ENCODE measurements at places on chromosomes 6 and 20.

- DNase-seq = peak; percentile 15
Observed at GRCh38 chr6:162733489-162733888, 5.7 kb downstream of the PACRG start.

DNA sequence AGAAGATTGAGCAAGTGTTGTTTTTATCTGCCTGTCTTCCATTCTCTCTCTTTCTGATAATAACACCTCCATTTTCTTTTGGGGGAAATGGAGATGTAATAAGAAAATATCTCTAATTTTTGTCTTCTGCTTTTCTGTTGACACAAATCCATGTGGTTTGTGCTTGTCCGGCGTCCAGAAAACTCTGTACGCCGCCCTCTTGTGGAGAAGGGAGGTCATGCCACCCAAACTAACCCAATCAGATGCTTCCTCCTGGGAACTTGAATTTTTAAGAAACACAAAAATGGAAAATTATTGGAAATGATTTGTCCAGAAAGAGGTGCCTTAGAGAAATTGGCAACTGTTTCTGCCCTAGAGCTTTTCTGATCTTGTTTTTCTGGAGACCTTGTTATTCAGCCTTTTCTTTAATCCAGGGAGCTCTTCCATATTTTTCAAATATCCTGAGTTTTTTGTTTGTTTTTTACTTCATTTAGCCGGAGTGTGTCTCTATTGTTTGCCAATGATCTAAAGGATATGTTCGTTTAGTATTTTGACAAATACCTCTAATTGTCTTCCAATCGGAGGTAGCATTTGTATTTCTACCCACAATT, 17.8 kb upstream of the FNDC1 start:
- peak; percentile 50 for DNase-seq

DNA sequence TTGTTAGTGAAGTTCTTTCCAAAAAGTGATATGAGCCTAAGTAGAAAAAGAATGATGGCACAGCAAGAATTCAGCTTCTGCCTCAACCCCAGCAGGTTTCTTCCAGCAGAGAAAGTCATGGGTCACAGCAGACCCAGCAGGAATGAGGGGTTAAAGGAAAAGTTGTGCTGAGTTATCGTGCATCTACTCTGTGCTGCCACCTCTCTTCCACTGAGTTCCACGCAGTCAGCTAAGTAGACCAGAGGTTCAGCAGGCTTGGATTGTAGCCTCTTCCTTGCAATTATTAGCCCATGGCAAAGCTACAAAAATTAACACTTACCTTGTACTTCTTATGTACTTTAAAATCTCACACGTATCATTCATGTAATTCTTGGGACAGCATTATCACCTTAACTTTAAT, 510.8 kb downstream of the PTPRT start:
- no peak for DNase-seq

DNA sequence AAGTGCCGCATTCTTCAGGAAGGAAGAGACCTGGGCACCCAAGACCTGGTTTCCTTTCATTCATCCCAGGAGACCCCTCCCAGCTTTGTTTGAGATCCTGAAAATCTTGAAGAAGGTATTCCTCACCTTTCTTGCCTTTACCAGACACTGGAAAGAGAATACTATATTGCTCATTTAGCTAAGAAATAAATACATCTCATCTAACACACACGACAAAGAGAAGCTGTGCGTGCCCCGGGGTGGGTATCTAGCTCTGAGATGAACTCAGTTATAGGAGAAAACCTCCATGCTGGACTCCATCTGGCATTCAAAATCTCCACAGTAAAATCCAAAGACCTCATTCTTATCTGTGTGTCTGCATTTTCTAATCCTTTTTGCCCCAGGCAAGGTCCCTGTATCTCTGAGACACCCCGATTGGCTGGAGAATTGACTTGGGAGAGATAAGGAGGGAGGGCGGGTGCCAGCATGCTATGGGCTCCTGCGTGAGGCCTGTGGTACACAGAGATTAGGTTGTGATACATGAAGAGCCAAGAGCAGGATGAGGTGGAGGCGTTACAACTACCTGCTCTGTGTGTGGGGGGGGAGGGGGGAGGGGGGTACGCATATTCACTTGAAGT, 4.8 kb downstream of the MUC21 start:
- DNase-seq = no peak

- no peak for DNase-seq
Observed at GRCh38 chr6:158642097-158642601, 2.4 kb downstream of the DYNLT1 start.

DNA sequence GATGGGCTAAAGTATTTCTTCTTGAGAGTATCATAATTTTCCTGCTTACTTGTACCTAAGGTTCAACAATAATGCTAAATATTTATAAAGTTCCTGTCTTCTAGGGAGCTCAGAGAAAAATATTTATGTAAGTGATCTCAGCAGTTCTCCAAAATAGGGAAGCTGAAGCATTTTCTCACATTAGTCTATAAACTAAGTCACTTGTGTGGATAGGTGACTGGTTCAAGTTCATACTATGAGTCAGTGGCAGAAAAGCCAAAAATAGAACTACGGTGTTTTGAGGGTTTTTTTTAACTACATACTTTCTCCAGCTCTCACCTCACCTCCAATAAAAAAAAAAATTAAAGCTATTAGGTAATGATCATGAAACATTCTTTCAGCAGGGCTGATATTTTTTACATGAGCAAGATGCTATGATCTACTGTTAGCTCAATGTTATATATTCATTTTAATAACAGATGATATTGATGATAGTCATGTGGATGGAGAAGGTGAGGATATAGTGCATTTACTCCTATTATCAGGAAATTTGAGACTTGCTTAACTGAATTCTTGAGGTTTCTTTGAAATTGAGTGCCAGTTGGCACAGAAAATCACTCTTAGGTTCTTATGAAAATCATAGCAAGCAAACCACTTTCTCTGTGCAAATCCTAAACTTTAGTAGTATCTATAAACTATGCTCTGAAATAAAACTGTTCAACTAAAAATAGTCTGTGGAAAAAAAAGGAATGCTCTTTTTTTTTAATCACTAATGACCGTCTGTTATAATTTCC, 4.1 kb upstream of the MOXD1 start:
- no peak for DNase-seq

DNA sequence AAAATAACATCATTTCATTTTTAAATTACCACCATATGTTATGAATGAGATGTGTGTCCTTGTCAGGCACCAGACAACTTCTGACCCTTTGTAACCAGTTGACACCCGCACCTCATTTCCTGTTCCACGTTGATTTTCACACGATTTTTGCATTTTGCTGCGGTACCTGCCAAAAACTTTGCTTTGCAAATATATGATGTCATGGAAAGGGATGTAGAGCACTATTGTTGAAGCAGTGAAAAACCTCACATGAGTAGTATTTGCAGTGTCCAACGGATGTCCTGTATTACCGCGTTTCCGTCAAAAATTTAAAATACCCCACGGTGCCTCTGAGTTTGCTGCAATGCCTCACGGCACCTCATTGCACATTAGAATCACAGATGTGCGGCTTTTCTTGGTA, 115.6 kb downstream of the MTHFD1L start:
- no peak for DNase-seq

DNA sequence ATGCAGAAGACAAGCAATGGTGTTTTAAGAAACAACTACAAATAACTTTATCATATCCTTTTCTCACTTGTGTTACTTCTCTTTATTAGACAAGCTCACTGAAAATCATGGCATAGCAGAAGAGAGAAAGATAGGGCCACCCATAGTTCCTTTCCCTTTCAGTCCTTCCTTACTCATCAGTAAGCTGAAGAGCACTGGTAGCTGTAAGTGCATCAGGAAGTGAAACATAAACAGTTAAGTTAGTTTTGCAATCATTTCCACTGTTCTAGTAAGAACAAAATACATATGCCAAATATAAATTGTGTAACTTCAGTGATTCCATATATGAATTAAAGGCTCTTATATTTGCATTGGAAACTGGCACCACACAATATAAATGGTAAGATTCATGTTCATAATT, 220.1 kb downstream of the HACE1 start:
- DNase-seq = no peak

GRCh38 chr6:30705620-30706019, 11.5 kb downstream of the MDC1 start:
- no peak for DNase-seq

DNA sequence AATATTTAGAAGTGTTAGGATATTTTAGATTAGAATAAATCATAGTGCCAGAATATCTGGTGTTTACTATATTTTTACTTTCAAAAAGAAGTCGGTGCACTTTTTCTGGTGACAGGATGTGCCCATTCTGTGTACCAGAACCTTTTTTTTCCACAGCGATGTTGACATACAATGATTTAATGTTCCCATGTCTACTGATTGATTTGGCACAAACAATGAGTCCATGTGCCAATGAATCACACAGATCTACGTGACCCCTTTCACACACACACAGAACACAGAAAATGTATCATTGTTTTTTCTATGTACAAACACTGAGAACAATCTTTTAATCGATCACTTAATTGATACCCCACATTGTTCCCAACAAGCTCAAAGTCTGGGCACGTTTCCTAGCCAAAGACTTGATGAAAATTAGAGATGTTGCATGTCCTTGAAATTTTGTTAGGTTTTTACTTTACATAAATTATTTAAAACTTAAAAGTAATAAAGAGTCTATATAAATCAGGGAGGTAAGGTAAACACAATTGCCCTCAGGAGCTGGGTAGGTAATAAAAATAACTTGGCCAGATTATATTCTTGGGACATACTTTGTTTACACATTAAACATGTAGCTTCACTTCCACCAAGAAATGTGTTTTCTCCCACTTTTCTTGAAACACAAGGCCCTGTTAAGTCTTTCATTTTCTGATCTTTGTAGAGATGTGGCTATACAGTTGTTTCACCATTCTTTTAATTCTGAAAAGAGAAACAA, 36.4 kb upstream of the SOX4 start:
- DNase-seq = no peak

DNA sequence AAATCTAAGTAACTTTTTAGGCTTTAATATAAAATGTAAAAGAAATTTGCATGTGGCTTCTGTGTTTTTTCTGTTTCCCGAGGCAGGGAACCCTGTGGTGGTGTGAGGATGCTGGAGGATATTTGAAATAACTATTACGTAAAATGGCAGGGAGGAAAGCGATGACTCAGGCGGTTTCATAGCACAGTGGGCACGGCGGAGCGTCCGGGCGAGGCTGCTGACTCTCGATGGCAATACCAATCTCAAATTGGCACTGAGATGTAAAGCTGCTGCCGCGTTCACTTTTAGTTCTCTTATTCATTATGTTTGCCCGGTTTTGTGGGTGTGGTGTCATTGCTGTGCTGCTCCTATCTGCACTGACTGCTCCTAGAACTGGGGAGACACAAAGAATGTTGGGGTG, 254.3 kb downstream of the THBS2 start:
- no peak for DNase-seq

- no peak for DNase-seq
Observed at GRCh38 chr6:106287215-106287614, 38.3 kb downstream of the ATG5 start.

DNA sequence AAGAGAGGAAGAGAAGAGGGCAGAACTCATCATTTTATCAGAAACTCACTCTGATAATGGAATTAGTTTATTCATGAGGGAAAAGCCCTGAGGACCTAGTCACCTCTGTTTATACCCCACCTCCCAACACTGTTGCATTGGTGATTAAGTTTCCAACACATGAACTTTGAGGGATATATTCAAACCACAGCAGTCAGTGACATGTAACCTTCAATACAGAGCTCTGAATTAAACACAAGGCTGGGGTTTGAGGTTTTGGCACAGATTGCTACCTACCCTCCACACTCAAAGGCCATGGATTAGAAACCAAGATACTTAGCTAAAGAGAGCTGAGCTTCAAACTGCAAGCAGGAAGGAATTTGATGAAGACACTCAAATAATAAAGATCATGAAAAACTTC, 48.5 kb upstream of the MOCS1 start:
- DNase-seq = no peak

DNA sequence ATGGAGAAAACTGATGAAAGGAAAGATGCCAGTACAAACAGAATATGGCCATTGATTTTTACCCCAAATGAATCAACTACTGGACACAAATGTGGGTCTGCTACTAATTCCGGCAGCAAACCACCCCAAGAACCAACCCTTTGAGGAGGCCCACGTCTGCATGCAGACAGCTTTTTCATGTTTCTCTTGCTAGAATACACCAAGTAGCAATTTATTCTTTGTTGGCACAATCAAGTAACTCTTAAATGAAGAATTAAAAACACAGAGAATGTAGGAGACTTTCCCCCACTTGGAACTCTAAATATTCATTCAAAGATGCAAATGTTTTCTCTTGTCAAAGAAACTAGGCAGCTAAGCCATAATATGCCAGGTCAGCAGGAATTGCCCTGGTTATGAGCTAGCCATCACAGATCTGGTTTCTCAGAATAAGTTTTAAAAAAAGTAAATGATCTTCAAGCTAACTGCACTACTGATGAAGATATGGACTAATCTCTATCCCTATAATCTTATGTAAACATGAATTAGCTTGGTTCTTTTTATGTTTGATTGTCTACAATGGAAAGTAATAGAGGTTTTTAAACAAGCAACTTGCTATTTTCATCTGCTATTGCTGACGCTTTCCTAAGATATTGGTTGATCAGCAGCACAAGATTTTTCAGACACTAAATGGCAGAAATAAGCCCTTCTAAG, 163.1 kb upstream of the THEMIS start:
- no peak for DNase-seq

DNA sequence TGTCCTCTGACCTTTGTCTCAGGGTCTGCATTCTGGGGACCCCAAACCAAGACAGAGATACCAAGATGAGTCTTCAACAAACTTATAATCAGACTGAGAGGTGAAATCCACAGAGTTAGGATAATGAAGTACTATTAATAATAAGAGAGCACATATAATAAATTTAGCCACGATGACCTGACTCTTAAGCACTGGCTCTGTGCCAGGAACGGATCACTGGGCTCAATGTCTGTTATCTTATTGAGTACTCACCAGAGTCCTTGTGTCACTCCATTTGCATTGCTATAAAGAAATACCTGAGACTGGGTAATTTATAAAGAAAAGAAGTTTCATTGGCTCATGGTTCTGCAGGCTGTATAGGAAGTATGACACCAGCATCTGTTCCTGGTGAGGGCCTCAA, 18.9 kb upstream of the ITPR3 start:
- no peak for DNase-seq

GRCh38 chr6:5532941-5533340, 271.6 kb downstream of the FARS2 start:
- no peak for DNase-seq

GRCh38 chr6:73348550-73349204, 5.4 kb downstream of the DPPA5 start:
- DNase-seq = no peak

GRCh38 chr20:35700625-35701148, 1.5 kb downstream of the ROMO1 start:
- DNase-seq = no peak

- no peak for DNase-seq
Observed at GRCh38 chr6:56243518-56244070, 3.8 kb downstream of the COL21A1 start.

GRCh38 chr6:23841116-23841515, 284.9 kb upstream of the NRSN1 start:
- no peak for DNase-seq

GRCh38 chr6:150641398-150642139, 41.9 kb downstream of the PLEKHG1 start:
- DNase-seq = no peak

GRCh38 chr6:40674170-40674569, 87.0 kb upstream of the LRFN2 start:
- no peak for DNase-seq
